Inflammatory macrophage treated with lipopolysaccharide for 1 hour (primary cell): ENCODE measurements at places on chromosomes 3 and 15.

DNA sequence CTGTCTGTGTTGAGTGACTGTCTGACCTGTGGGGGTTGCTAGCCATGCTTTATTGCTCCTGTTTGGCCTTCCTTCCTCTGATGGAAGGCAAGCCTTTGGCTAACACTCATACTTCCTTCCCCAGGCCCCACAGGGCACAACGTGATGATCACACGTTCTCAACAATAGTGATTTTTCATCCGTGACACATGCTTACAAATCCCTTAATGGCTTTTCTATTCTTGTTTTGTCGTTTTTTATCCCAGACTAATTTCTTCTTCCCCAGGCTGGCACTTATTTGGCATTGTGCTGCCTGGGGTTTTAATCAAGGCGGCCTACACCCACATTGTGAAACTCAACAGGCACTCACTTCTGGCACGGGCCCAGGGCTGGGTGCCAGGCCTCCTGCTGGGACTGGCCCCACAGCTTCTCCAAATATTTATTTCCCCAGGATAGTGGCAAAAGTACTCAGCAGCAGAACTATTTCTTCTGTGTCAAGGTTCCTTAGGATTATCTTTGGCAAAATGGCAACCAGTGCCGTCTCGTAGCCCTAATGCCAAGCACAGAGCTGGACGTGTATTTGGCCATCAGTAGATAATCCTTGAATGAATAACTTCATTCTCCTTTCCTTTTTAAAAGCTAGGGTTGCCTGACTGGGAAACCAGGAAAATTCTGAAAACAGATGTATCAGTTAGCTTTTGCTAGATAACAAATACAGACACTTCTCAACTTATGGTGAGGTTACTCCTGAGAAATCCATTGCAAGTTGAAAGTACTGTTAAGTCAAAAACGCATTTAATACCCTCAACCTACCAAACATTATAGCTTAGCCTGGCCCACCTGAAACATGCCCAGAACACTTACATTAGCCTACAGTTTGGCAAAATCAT lies 30.6 kb downstream of the CMTM7 start:
- peak; percentile 66 for DNase-seq

- no peak for DNase-seq
Measured at GRCh38 chr15:25847051-25847450, 16.1 kb downstream of the ATP10A start.

DNA sequence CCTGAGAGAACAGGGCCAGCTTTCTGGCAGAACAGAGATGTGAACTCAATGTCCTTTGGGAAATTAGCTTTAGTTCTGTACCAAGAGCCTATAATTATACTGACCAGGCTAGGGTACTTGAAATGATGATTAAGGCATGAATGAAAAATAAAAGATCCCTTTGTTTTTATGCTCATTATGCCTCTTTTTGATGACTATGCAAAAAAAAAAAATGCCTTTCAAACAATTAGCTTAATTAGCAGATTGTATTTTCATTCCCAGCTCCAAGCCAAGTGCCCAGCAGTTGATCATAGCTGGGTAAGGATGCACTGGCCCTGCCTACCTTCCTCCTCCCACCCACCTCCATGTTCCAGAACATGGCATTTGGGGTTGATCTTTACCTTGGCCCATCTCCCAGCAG lies 56.8 kb downstream of the LYZL4 start:
- DNase-seq, result no peak

DNA sequence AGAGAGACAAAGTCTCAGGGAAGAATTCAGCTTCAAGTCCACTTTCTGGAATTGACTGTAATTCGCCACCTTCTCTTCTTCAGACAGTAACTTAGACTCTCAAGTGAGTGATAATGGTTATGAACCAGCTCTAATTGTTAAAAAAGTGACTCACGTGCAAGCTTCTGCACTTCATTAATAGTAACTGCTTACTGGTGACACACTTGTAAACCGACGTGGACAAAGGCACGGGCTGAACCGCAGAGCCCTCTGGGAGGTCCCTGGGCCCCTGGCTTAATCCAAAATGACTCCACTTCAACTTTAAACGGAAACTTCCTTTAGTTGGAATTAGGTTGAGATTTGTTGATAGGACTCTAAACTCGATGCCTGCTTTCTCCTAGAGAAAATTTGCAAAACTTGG lies 17.0 kb downstream of the MUC4 start:
- DNase-seq, result no peak

GRCh38 chr3:133487920-133488540 lies 85.5 kb upstream of the CDV3 start:
- no peak for DNase-seq

GRCh38 chr3:89851974-89852621 lies 744.7 kb downstream of the EPHA3 start:
- no peak for DNase-seq

DNA sequence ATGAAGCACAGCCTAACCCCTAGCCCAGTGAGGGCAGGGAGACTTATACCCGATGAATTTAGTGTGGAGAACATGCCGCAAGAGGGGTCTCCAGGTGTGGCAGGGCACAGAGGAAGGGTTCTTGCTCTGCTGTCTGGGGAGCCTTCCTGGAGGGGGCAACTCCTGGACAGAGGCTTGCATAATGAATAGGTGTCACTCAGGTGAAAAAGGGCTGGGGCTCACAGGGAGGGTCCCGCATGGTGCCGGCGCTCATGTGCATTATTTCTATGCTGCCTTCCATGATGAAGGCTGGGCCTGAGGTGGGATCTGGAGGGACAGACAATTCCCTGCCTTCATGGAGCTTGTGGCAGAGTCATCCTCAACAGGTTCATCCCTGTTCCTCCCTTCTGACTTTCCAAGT lies 51.5 kb downstream of the ITGA11 start:
- DNase-seq, result no peak

GRCh38 chr3:64321747-64322146 lies 96.5 kb upstream of the PRICKLE2 start:
- no peak for DNase-seq

DNA sequence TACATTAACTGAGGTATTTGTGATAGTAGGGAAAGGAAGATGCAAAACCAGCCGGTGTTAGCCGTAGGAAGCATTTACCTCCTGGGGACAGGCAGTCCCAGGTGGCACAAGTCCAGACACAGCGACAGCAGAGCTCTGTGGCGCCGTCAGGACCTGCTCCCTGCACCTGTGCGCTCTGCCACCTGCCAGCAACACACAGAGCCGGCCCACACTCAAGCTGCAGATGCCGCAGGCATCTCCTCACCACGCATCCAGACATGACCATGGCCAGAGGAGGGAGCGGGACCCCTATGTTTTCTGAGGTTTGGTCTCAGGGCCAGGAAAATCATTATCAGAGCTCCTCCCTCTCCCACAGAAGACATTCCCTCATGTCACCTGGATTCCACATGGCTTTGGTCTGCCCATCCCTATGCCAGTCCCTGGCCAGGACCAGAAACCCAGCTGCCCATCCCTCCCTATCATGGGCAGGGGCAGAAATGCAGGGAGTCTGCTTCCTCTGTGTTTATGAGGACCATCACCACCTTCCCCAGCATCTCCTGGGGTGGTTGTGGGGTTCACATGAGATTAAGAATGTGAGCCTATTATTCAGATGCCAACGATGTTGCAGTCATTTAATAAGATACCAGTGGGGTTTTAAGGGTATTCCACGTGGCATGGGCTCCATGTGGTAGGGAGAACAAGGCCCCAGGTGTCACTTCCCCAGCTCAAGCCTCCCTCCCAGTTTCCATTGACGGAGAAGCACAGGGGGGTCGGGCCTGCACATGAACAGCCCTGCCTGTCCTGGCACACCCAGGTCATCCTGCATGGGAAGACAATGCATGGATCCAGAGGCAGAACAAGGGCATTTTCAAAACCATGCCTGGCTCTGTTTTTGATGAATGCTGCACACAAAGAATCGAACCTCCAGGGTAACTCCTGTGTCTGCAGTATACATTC lies 251.1 kb downstream of the OCA2 start:
- no peak for DNase-seq

DNA sequence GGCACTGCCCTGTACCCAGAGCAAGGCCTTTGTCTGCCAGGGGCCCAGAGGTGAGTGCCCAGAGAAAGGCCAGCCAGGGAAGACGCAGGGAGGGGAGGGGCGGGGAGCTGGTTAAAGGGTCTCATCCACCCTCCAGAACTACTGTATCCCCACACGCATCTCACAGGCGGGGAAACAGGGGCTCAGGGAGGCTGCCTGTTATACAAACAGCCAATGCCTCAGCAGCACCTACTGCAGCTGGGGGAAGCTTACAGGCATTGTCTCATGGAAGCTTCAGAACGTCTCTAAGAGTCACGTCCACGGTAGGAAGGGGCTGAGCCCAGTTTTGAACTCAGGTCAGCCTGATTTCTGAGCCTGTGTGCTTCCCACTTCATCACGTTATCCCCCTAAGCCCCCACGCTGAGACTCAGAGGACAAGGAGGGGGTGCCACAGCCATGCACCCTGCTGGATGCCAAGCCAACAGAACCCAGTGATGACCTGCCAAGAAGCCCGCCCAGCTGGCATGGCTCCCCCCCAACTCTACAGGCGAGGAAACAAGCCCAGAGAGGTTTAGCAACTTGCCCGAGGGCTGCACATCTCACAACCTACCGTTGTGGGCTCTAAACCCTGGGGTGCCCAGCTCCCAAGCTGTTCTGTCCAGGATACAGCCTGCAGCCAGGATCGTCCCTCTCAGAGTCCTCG lies 54.5 kb downstream of the IQSEC1 start:
- no peak for DNase-seq

DNA sequence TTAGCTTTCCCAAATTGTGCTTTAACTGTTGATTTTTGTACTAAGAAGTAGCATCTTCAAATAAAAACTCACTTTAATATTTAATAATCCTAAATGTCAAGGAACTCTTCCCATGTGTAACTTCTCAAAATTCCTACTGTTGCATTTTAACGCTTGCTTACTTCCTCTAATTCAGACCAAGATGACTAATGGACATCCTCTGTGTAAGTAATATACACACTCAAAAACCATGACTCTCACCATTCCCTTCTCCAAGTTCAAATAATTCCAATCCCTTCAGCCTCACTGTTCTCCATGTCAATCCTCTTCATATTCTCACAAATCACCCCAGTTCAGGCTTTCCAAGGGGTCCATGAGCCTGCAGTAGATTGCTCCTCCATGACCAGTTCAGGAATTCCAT lies 13.0 kb downstream of the MRPL46 start:
- peak; percentile 50 for DNase-seq

DNA sequence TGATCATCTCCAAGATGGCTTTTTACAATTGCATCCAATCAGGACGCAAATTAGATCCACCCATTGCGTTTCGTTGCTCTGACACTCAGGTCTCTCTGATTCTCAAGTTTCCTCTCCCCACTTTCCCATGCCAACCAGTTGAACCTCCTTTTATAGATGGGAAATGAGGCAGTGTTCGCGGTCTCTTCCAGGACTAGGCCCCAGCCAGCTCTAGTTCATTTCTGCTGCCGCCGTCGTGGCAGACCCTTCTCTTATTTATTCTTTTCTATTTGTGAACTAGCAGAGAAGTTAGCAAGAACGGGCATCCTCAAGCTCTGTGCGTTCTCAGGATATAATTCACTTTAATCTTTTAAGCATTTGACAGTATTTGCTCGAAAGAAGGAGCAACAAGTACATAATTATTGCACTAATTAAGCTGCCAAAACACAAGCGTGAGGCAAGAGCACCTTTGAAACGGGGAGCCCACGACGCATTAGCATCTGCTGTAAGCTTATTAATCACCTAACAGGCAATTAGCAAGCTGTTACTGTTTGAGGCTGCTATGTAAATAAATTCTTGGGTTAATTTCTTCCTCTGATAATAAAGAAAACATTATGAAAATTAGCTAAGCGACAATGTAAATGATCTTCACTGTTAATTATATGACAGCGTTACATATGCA lies 246.4 kb upstream of the TLE3 start:
- no peak for DNase-seq

DNA sequence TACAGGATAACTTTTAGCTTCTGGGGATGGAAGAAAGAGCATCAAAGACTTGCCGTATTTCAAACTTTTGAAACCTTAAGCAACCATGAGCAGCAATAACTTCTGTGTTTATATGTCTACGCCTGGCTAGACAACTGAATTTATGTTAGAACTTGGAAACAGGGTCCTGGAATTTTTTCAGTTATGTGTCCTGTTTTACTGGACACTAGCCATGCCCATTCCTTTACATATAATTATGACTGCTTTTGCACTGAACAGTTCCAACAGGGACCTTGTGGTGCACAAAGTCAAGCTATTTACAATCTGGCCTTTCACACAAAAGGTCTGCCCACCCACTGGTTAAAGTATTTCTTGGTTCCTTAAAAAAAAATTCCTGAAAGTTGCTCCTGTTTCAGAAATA lies 37.1 kb downstream of the TJP1 start:
- no peak for DNase-seq

- no peak for DNase-seq
Measured at GRCh38 chr3:72604328-72604727, 243.9 kb downstream of the SHQ1 start.

DNA sequence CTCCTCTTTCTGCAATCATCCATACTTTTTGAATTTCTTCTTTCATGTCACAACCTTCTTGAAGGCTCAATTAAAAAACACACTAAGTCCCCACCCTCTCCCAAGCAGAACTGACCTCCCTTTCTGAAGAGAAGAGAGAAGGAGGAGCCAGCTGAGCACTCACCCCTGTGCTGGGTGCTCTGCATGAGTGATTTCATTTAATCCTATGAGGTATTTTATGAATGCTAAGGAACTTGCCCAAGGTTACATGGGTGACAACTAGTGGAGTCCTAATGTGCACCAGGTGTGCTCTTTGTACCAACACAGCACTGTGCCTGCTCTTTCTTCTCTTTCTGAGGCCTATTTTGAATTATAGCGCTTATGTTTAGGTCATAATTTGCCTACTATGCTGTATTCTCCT lies 135.6 kb downstream of the DUT start:
- DNase-seq, result no peak

- no peak for DNase-seq
Measured at GRCh38 chr3:70726096-70726938, 413.9 kb upstream of the MDFIC2 start.

DNA sequence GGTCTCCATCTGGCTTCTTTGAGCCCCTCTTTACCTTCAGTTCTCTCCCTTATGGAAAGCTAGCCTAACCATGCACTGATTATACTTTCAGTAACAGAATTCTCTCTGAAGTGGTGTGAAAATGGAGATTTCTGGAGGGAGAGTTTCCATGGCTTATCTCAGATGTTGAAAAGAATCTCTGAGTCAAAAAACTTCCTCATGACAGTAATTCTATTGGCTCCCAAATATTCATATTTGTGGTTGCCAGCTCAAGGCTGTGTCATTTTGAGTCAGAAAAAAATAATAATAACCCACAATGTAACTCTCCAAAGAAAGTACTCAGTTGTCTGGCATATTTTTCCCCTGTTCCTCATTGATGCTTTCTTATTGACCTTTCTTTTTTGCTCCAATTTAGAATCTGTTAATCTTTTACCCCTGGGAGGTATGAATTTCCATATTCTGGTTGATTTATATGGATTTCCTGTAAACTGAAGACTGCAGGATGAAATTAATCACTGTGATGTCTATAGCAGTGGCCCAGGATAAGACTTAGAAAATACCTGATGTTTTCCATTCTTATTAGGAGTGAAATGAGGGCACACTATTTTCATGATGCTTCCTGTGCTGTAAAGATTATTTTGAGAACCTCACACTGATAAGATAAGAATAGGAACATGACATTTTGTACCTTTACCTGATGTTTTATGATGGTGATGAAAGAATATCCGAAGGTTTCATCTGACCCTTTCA lies 149.5 kb upstream of the EPHA3 start:
- no peak for DNase-seq
